ENCODE measurements at places on chromosomes 6 and 20.
A peak's percentile ranks its signal among the peaks of the same experiment; 100 is the strongest.

- no peak for DNase-seq
These were observed 46.1 kb downstream of the POU3F2 start for GRCh38 chr6:98880486-98880885.

- DNase-seq, result no peak
These were observed 149.1 kb upstream of the AGPAT4 start for GRCh38 chr6:161422710-161423680.

DNA sequence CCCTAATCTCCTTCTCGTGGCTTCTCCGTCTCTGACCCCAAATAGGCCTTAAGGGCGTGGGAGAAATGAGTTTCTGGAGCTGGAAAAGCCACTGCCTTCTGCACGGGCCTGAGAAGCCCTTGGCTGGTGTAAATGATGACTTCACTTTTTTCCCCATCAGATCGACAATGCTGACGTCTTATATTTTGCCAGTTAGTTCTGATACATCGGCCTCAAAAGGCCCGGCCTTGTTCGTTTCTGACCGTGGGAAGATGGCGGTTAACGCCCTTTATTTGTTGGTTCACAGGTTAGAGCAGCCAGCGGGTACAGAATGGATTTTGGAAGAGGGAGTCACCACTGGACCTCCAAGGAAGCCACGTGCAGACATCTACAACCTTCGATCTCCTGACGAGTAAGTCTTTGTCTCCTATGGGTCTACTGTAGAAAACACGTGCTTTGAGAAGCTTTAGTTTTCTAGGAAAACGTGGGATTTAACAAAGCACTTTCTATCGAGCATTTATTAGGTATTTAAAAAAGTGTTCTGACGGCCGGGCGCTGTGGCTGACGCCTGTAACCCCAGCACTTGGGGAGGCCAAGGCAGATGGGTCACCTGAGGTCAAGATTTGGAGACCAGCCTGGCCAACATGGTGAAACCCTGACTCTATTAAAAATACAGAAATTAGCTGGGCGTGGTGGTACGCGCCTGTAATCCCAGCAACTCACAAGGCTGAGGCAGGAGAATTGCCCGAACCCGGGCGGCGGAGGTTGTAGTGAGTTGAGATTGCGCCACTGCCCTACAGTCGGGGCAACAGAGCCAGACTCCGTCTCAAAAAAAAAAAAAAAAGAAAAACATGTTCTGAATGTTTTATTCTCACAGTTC is 1.2 kb upstream of the ZNFX1 start:
- DNase-seq, result no peak

- DNase-seq, result no peak
These were observed 714 bp upstream of the RTEL1 start for GRCh38 chr20:63657260-63657936.

GRCh38 chr20:21101932-21102575 is 4.1 kb downstream of the LINC00237 start:
- DNase-seq, result peak; percentile 73

All from spinal cord (tissue), 10 donors.